ENCODE measurements at places on chromosomes 3 and 15.

DNA sequence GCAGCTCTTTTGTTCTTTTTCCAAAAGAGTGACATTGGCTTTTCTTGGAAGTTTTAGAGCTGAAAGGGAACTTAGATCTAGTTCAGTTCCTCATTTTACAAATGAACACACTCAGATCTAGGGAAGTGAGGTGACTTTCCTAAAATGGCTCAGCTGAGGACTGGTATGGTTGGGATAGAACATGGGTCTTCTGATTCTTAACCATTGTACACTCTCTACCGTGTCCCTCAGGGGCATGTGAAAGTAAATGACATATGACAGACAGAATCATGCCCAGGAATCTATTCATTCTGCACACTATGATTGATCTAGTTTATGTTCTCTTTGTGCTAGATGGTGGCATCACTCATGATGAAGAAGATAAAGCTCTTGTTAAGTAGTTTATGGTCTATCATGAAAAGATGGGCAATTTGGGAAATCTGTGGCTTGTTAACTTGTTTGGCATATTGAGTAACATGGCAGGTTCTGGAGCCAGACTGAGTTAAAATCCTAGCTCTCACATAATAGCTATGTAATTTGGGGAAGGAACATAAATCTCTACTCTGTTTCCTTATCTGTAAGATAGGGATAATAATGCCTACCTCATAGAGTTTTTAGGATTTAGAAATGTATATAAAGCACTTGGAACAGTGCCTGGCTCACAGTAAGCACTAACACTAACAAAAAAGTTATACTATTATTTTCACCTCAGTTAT lies 30.9 kb downstream of the UBE2E1 start:
- DNase-seq, result no peak

- DNase-seq, result no peak
Measured at GRCh38 chr15:61227950-61228936, 859 bp downstream of the RORA start.

DNA sequence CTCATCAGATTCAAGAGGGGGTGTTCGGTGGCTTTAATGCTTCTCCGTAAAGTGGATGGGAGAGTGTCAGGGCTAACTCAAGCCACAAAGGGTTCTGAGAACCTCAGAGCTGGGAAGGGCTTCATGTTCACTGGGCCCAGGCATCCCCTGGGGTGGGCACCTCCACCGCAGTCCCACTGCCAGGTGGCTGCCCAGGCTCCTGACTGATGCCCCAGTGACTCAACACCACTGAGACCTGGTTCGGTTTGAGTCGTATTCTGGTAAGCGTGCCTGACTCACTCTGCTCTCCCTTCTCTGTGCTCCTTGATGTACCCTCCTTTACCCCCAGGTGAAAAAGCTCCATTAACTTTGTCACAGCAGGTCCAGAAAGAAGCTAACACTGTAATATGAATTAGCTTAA lies 304.6 kb downstream of the RPLP1 start:
- DNase-seq, result no peak

- no peak for DNase-seq
Measured at GRCh38 chr3:107650788-107651187, 128.0 kb downstream of the BBX start.

DNA sequence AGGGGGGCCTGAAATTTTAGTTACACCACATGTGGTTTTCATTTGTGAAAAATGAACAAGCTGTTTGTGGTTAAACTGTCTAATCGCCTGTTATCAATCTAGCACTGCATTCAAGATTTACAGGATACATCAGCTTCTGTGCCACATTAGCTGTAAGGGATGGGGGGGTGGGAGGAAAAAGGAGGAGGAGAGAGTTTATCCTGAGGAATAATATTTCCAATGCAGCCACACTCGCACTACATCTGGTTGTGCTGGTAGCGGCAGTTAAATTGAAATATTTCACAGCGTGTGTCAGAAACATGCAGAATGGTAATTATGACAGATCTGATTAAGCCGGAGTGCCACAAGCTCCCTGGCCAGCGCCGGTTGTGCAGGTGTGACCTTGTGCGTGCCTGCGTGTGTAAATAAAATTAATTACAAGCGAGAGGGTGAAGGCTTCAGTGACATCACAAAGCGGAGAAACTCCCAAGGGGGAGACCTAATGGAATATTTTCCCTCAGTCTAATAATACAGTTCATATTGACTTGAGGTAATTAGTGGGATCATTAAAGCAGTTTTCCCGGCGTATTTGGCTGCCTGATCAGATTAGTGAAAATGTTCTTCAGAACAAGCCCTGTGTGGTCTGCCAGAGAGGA lies 55.5 kb downstream of the SATB1 start:
- peak; percentile 82 for DNase-seq

DNA sequence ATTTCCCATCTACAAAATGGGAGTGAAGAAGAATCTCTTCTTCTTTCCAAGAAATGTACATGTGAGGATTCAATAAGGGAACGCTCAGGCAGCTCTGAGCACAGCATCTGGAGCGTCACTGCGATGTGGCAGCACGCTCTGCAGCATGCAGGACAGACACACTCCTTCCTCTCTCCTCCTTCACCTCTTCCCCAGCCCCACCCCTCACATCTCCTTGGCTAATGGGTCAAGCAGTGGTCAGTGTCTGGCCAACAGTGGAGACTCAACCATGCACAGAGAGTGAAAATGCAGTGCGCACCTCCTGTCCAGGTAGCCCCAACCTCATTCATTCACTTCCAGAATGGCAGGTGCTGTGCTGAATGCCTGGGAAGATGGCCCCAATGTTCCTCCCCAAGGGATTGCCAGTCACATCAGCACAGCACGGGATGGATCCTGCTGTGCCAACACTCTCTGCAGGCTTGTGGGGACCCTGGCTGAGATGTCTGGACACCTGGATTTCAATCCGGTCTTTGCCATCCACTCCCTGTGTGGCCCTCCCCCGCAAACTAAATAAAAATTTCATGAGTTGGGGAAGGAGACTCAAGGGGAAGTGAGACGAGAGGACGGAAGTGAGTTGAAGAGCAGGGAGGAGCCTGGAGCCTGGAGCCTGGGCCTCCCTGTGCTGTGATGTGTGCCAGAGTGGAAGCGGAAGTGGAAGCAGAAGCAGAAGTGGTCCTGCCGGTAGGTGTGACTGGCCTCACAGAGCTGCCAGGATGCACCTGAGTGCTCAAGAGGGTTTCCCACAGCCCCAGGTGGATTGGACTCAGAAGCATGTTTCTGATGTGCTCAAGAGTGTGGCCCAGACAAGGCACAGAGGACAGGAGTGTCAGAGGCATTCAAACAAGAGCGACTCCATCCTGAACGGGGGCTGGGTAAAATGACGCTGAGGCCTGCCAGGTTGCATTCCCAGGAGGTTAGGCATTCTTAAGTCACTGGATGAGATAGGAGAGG lies 163.9 kb downstream of the SMAD6 start:
- no peak for DNase-seq

GRCh38 chr3:52345521-52346109 lies 29.5 kb downstream of the DNAH1 start:
- no peak for DNase-seq

DNA sequence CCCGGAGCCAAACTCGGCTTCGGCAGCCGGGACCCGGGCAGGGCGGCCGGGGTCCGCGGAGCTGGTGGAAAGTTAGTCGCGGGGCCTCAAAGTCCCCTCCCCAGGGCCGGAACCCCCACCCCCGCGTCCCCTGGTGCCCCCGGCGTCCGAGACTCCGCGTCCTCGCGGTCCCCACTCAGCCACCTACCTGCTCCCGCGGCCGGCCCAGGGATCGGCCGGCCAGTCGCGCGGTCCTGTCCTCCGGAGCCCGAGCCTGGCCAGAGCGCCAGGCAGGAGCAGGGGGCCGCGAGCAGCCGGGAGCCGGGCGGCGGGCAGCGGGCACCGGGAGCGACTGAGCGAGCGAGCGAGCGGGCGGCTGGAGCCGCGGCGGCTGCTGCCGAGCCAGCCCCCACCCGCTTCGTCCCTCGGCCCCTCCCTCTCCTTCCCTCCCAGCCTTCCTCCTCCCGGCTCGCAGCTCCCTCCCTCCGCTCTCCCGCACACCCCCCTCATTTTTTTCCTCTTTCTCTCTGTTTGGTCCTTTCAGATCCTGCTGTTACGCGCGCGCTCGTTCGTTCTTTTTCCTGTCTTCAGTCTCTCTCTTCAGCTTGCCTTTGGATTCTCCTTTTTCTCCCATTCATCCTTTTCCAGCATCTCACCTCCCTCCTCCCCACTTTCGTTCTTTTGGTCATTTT lies at the start of gene MEGF11:
Gene MEGF11 (minus strand): TSS at position 333 of the 671 bp plus-strand sequence. CDS start 125,347 bp downstream, outside the sequence.
- DNase-seq, result peak; percentile 49

GRCh38 chr3:139557041-139557440 lies 17.5 kb upstream of the RBP1 start:
- no peak for DNase-seq

DNA sequence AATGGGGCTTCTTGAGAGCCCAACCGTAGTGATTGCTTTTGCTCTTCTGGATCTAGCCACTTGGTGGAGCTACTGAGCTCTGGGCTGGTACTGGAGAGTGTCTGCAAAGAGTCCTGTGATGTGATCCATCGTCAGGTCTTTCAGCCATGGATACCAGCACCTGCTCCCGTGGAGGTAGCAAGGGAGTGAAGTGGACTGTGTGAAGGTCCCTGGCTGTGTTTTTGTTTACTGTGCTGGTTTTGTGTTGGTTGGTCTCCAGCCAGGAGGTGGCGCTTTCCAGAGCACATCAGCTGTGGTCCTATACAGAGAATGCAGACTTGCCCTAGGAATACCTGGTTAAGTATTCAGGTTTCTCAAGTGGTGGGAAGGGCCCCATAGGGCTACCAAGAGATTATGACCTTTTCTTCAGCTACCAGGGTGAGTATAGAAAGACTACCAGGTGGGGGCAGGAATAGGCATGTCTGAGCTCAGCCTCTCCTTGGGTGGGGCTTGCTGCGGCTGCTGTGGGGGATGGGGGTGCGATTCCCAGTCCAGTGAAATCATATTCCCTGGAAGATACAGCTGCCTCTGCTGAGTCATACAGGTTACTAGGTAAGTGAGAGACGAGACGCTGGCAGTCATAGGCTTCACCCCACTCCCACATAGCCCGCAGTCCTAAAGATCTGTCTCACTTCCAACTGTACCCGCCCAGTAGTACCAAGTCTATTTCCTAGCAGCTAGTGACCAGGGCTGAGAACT lies 733.7 kb downstream of the ZNF385D start:
- no peak for DNase-seq

GRCh38 chr15:46344915-46345314 lies 710.1 kb downstream of the SQOR start:
- no peak for DNase-seq

GRCh38 chr3:127630811-127631714 lies 2.1 kb downstream of the PODXL2 start:
- no peak for DNase-seq

DNA sequence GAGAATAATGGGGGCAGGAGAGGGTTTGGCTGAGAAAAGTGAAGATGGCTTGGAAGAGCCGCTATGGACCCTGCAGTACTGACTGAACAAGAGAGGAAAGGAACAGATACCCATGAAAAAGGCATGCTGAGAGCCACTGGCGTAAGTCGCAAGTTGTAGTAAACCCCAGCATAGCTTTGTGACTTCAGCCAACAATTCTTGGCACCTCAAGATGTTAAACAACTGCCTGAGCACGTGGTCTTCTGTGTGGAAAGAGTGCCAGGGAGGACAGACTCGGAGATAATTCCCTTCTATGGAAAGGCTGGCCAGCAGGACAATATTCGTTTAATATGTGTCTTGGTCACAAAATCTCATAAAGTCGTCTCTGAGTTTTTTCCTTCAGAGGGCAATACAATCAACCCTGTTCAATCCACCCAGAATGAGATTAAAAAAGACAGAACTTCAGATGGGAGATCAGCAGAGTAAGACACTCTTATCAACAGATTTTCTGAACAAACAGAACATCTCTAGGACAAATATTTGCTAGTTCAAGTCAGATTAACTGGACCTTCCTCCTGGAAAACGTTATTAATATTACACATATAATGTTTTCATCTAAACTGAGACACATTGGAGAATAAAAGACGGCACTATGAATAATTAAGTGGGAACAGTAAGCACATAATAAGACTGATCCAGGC lies 49.2 kb downstream of the NEK10 start:
- no peak for DNase-seq

- no peak for DNase-seq
Measured at GRCh38 chr3:177338697-177339219, 141.5 kb upstream of the TBL1XR1 start.

GRCh38 chr3:28699283-28699682 lies 350.7 kb upstream of the AZI2 start:
- DNase-seq, result no peak

DNA sequence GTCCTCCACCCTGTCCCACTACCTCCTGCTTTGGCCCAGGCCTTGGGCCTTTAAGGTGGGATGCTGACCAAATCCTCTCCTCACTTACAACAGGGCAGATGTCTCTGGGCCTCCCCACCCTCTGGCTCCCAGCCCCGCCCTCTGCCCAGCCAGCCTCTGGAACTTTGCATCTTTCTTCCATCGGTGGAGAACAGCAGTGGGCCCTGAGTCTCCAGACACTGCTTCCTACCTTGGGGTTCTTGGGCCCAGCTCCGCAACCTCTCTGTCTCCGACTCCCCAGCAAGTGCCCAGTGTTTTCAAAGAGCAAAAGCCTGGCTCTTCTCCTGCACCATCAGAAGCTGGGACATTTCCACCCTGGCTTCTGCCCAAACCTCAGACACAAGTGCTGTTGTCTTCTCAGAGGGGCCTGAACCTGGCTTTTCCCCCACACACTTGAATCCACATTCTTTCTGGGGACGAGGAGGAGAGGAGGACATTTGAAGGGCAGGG lies 33.1 kb downstream of the MRAS start:
- no peak for DNase-seq

GRCh38 chr3:66816090-66816761 lies 181.9 kb upstream of the KBTBD8 start:
- DNase-seq, result peak; percentile 31

GRCh38 chr3:98223907-98224672 lies 40.0 kb upstream of the OR5H6 start:
- DNase-seq, result no peak

DNA sequence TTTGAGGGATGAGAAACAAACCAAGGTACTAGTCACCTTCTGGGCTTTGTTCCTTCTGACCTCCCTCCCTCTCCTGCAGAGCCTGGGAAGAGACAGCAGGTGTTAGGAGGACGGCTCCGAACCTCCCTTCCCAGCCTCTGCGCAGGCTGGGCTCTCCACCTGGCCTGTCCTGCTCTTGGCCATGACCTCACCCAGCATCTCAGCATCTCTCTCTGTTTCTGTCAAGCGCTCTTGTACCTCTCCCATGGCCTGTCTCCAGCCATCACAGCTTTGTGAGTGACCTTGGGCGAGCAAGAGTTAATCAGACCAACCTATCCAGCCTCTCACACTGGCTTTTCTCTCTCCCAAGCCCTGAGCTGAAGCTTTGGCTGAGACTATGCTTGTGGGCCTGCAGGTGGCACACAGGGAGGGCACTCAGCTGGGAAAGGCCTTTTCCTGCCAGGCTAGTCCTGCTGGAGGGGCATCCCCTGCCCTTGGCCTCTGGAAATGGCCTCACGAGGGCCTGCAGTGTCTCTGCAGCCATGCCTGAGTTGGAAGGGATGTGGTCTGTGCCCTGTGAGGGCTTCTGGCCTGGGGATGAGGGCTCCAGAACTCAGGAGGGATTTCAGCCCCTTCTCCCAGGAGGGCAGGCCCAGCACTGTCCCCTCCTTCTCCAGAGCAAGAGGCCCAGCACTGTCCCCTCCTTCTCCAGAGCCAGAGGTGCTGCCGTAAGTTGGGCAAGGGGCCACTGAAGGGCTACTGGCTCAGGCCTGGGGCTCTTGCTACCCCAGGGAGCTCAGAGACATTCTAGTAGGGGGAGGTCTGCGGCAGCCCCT lies 2.1 kb downstream of the CHST13 start:
- DNase-seq, result no peak
